ENCODE measurements at places on chromosomes 11 and 22.
A peak's percentile ranks its signal among the peaks of the same experiment; 100 is the strongest.

GRCh38 chr11:76615950-76616349 is 54.6 kb downstream of the LRRC32 start:
- peak; percentile 13 for DNase-seq

DNA sequence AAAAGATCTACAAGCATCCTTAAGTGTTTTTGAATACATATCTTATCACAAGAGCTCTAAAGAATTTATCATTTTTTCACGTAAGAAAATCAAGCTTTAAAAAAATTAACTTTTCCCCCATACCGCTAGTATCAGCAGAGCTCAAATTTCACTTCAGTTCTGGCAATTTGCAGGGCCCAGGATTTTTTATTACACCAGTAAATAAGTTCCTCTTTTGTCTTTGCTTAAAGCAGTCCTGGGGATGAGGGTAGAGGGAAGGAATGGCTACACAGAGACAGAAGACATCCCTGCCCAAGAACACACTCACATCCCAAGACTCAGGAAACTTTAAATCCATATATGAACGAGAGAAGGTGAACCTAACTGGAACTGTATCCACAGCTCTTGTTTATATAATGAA is 22.6 kb upstream of the SORL1 start:
- DNase-seq: no peak

DNA sequence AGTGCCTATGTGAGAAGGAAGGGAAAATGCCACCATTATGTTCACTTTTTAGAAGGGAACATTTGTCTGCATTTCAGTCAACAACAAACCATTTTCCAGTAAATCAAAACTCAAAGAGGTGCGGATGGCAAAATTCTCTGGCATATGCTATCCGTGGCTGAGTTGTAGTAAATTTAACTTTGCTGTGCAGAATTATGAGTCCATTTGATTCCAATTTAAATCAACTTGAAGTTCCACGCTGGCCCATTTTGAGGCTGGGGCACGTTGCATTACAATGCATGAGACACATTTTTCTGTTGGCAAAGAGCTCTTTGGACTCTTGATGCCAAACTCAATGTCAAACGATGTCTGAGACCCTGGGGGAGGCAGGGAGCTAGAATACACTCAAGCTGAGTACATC is 211.8 kb downstream of the LRRC4C start:
- DNase-seq: no peak

- no peak for DNase-seq
Observed at GRCh38 chr11:15651816-15652215, 537.1 kb downstream of the INSC start.

DNA sequence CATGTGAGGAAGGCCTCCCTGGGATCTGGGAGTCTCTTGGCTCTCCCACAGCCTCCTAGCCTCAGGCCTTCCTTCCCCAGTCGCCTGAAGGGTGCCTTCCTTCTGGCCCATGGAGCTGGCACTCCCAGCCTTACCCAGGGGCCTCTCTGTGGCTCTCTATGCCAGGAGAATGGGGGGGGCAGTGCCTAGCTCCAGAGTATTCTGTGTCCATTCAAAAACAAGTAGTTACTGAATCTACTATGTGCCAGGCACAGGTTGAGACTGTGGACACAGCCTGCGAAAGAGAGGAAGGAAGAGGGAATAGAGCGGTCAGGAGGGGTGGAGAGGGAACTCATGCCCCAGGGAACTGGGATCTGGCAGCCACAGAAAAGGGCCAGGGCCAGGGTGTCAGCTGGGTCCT is 2.7 kb upstream of the PLA2G3 start:
- DNase-seq: no peak

- no peak for DNase-seq
Observed at GRCh38 chr11:111795334-111795985, 29.3 kb upstream of the PPP2R1B start.

DNA sequence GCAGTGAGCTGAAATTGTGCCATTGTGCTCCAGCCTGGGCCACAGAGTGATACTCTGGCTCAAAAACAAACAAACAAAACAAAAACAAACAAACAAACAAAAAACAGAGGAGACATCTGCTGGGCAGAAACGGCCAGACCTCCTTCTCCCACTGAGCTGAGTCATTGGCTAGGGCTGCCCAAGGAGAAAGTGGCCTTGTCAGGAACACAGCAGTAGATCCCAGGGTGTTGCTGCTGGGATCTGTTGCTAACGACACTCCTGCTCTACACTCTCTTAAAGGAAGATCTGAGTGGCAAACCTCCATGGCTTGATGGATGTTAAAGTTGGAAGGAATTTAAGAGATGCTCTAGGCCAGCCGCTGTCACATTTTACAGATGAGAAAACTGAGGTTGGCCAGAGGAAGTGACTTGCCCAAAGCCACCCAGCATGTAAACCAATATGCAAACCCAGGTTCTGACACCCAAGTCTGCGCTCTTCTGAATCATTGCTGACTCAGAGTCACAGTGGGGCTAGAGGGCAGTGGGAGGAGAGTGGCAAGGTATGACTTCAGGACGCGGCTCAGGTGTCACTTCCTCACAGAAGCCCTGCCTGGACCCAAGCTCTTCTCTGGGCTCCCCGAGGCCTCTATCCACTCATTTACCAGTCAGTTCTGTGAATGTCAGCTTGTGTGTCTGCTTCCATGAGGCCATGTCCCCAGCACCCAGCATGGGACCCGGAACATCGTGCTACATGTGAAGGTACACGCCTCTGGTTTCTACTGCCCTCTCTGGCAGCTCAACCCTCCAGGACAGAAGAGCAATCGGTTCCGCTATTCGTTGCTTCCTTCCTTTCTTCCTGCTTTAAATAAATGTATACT is 11.3 kb upstream of the GDPD5 start:
- DNase-seq: peak; percentile 52

DNA sequence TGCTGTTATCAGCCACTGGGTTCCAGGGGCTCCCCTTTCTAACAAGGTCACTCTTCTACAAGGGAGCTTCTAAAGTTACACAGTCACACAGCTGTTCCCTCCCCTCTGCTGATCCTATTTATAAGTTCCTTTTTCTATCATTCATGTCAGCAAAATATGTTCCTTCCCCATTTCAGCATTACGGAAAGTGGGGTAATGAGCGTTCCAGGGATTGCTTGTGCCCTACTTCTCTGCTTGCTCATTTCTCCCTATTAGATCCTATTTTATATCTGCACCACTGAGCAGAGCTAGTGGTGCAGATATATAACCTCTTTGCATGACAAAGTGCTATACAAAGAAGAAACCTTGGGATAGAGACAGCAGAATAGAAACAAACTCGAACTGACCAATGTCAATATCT is 22.7 kb upstream of the PLEKHB1 start:
- DNase-seq: no peak

DNA sequence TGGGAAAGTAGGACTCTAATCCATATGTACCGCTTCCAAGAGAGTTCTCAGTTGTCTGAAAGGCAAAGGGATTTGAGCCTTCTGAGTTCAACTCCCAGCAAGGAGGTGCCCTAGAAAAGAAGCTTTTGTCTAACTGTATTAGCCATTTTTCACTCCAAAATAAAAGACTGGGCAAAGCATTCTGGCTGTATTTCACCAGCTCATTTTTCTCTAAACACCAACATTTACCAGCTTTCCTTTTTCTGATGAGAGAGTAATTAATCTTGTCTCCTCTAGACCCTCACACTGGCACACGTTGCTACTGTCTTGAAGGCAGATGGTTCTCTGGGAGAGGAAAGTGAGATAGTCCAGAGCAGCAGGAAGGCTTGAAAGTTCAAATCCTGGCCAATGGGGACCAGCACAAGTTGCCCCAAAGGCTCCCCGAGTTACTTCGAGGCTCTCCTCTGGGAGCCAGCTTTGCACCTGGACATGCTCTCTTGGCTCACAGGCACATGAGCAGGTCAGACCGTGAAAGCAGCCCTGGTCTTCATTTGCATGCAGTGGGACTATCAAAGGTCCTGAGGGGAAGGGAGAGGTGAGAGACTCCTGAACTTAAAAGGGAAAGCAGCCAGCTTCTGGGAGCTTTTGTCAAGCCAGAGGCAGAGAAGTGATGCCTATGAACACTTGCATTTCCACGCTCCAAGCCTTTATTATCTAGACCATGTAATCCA is 100.0 kb downstream of the NTM start:
- no peak for DNase-seq

DNA sequence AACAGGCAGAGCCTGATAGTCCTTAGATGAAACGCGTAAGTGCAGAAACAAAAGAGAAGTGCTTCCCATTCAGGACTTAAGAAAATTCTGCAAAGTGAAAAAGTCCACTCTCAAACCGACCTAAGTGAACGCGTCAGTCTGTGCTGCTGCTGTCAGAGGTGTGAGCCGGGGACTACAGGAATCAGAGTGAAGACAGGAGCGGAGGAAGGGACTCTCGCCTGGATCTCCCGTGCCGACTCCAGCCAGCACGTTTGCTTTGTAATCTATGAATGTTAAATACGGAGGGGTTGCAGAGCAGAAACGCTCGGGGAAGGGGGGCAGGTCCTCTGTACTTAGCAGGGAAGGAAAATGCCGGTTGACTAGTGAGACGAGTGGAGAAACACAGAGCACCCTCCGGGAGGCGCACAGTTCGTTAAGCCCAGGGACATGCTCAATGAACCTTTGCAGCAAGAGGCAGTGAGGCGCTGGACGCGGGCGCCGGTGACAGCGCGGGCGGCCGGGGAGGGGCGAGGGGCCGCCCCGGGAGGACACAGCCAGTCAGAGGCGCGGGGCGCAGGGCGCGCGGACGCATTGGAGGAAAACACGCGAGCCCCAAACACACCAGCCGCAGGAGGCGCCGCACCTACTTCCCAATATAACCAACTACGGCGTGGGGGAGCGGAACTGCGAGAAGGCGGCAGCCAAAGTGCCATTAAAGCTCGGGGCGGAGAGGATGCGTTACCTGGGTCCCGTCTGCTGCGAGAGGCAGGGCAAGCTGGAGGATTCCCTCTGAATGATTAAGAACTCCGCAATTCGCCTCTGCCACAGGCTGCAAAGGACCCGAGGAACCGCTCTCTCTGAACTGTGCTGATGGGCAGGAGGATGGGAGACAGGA is at the start of gene CNTN5:
Gene CNTN5, plus strand, starts transcription at position 598 of the 874 bp plus-strand sequence.
- DNase-seq: no peak

GRCh38 chr11:47464483-47464882 is 15.5 kb upstream of the RAPSN start:
- DNase-seq: no peak

DNA sequence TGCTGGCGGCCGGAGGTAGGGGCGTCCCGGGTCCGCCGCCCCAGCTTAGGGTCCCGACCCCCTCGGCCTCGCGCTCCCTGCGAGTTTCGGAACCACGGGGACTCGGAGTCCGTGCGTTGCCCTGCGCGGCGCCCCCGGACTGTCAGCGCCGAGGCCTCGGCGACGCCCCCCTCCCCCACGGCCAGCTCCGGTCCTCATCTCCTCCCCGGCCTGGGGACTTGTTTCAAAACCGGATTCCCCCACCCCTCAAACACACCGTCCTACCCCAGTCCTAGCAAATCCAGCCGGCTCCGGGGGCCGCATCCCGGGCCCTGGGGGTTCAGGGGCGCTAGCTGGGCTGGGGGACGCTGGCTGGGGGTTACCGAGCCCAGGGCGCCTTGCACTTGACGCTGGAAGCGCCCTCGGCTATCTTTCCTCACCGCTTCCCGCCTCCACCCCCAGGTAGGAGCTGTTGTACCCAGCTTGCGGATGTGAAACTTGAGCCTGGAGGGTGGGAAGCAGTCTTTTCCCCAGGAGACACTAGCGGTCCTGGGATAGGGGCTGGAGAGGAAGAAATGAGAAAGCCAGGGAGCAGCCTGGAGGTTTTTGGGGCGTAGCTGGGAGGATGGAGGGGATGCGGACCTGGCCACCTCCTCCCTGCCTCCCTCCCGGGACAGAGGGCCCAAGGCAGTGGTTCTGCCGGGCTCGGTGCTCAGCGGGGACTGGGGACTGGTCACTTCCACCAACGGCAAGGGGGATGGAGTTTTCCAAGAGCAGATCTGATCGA is 550 bp downstream of the FBLN1 start:
- no peak for DNase-seq

DNA sequence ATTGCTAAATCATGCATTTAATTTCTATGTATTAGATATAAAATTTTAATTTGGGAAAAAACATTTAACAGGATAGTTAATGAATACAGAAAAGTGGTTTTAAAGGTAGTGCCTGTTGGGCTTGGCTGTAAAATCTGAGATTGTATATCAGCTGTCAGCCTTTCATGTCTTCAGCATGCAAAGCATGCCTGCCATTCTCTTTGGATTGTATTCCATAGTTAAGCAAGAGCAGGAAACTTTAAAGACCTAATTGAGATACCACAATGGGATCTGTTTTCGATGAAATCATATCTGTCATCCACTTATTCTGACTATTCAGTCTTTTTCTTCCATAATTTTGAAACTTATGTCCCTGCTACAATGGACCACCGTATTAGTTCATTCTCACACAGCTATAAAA is 451.0 kb upstream of the DDI1 start:
- DNase-seq: no peak

DNA sequence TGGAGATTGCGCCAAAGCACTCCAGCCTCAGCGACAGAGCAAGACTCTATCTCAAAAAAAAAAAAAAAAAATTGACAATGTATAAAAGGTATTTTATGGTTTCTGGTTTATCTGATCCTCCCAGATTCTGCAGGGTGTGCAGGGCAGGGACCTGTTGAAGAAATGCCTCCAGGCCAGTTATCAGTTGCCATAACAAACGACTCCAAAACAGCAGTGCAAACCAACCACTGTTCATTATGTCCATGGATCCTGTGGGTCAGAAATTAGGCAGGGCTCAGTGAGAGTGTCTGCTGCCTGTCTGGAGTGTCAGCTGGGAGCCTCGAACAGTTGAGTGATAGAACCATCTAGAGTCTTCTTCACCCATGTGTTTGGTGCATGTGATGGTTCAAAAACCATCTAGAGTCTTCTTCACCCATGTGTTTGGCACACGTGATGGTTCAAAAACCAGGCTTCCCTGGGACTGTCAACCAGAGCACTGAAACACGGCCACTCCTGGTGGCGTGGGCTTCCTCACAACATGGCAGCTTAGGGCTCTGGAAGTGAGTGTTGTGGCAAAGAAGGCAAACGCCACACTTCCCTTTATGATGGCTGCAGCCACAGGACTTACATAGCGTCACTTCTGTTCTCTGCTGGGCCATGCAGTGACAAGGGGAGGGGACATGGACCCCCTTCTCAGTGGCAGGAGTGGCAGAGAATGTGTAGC is 115.1 kb upstream of the CRYBB3 start:
- no peak for DNase-seq

GRCh38 chr11:93936460-93936859 is 84.7 kb upstream of the HEPHL1 start:
- no peak for DNase-seq

DNA sequence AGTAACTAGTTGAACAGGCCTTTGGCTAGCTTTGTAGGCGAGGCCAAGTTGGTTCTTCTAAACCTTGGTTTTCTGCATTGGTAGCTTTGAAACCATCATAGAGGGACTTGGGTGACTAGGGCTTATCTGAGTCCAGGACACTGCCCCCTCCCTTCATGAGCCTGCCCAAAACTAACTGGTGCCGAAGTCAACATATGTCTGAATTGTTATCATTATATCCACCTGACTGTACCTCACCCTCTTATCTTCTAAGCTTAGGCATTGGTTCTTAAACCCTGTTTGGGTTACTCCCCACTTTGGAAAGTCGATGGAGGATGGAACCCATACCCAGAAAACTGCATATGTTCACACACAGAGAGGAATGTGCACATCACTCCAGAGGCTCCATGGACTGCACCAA is 7.6 kb upstream of the MAPK8IP1 start:
- DNase-seq: no peak
